ENCODE measurements at places on chromosomes 1 and 21.

DNA sequence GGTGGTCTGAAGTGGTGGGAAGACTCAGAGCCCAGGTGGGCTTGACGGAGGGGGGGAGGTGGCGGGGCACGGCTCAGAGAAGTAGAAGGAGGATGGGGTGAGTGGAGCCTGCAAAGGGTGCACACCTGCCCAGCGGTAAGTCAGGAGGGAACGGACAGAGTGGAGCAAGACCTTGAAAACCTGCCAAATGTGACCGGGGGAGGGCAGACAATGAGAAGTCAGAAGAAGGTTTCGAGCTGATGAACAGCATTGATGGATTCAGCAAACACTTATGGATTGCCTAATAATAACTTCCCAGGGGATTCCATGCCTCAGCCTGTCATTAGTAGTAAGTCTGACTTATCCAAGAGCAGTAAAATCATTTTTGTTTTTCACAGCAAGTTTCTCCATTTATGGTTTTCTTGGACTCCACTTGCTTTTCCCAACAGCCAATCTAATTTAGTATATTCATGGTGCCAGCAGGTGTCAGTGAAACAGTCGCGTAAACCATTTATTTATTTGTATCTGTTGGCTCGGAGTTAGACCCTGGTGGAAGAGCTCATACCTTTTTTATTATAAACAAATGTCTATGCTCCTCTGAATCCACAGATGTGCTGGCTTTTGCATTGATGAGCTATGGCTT, 279.1 kb downstream of the PCP4 start:
- DNase-seq: no peak

GRCh38 chr1:55585402-55585792, 370.2 kb upstream of the USP24 start:
- DNase-seq: no peak

DNA sequence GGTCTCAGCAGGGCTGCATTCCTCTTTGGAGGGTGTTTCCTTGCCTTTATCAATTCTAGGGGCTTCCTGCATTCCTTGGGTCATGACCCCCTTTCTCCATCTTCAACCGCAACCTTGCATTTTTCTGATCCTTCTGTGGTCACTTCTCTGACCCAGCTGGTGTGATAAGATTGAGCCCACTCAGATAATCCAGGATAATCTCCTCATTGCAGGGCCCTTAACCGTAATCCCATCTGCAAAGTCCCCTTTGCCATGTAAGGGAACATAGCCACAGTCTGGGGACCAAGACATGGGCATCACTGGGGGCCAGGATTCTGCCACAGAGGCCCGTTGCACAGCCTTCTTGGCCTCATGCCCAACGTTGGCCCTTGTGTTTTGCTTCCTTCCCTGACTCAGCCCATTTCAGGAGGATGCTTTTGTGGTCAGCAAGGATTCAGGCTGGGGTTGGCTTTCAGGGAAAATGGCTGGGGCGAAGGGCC, 35.0 kb upstream of the IL19 start:
- DNase-seq: no peak

DNA sequence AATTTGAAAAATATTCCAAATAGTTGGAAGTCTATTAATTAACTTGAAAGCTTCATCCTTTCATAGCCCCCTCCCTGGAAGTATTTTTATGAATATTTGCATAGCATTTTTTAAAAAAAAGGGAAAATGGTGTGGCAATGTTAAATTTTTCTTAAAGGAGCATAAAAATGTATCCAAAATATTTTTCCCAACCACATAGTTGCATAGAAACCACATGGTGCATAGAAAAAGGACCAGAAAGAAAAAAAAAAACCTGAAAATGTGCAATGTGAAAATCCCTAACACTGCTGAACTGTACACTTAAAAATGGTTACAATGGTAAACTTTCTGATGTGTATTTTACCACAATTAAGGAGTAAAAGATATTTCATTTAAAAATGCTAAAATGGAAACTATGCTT, 8.0 kb downstream of the C1orf167 start:
- no peak for DNase-seq

DNA sequence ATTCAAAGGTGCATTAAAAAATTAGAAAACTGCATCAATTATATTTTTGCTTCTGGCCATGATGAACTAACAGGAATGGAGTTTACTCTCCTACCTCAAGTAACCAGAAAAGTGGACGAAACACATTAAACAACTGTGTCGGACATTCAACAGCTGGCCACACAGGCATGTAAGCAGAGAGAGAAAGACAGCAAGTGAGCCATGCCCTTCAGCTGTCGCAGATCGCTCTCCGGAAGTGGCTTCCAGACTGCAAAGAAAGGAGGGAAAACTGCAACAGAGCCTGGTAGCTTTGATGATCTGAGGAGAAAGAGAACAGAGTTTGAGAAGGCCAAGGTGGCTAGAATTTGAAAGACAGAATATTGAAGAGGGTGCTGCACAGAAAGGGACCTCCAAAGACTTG, 557.2 kb downstream of the MATN1 start:
- no peak for DNase-seq

Data from lung microvascular endothelial cell (primary cell).